ENCODE measurements at places on chromosomes 6 and 20.

GRCh38 chr6:55399351-55399750 is 72.1 kb downstream of the GFRAL start:
- no peak for DNase-seq

DNA sequence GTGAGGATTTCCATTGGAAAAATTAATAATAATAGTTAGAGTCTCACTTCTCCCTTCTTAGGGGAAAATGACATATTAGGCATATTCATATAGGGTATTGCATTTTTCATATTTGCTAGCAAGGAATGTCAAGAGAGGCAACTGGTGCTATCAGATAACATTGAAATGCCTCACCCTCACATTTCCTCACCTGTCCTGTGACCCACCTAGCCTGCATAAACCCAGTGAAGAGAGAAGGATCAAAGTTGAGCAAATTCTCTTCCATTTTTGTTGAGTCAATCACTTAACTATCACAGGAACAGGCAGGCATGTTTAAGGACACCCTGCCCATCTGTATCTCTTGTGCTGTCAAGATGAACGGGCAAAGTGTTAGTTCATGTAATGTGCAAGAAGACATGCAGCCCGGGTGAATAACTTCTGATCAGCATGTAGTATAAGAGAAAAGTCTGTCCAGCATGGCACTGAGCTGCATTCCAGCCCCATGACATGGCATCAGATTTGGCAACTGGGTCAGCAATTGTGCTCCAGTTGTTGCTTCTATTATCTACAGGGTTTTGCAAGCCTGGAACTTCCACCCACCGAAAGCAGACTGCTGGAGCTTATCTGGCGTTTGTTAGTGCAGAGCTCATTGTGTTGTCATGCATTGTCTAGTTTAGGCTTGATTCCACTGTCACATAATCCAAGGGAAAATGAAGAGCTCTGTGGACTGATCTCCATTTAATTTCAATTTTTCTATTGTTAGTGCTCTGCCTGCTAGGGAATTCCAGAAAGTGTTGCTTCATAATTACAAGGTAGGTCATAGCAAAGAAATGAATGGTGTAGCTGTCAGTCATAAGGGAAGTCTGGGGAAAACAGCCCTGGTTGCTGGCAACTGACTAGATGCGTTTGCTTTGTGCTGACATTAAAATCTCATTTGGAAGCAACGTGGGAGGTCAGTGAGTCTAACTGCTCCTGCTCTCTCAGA is 138.4 kb upstream of the TNFAIP3 start:
- DNase-seq: peak; percentile 53

DNA sequence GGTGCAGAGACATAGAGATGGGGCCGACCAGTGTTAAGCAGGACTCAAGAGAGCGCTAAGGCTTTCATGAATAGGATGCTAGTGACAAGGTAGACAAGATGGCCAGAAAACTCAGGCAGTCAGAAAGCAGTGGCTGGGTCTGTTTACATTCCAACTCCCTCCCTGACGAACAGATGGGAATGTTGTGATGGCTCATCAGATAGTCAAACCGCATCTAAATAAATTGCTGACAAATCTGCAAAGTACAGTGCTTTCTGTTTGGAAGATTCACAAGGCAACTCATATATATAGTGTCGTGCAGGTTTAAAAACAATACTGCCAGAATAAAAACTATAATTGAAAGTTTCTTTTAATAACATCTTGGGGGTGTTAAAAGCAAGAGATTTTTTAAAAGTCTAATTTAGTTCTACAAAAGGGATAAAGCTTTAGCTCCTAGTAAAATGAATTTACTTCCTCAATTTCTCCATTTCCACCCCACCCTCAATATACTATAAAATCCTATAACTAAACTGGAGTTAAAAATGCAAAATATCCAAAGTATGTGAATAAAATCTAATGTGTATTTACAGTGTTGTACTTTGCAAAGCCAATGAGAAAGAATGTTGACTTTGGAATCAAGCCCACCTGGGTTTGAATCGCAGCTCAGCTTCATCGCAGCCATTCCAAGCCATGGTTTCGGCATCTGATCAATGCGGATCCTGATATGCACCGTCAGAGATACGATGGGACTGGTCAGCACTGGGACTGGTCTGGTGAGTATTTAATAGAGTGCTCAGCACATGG is 247.3 kb upstream of the PDE10A start:
- DNase-seq: no peak

GRCh38 chr20:62485062-62485700 is 9.4 kb upstream of the GATA5 start:
- DNase-seq: peak; percentile 95

- peak; percentile 14 for DNase-seq
These were observed 72.6 kb upstream of the THBS2 start for GRCh38 chr6:169326067-169326799.

DNA sequence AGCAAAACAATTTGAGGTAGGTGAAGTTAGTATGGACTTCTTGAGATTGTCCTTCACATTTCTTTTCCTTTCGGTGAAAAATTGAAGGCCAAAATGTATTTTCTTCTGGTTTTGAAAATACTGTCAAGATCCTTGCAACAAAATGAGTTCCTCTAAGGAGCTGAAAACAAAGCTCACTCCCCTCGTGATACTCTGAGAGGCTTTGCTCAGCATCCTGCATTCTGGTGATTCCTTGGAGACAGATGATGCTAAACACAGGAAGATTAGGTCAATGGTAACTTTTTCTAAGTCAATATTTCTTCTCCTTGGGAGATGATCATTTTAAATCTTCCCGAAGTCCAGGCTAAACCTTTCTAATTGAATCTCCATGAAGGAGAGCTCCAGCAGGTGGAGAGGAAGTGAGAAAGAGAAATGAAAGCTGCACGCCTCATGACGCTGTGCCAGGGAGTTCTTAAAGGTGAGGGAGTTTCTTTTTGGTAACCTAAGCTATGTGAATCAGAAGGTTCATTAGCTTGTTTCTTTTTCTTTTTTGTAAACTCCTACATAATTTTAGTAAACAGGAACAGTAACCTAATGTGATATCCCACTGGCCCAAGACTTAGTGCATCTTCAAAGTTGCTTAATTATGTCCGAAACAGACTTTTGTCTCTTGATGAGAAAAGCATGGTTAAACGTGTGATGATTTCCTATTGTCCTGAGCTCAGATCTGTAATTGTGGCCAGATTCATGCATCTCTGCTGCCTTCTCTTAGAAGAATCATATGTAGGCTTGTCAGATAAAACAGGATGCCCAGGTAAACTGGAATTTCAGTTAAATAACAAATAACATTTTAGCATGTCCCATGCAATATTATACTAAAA is 15.0 kb downstream of the ESR1 start:
- DNase-seq: no peak

GRCh38 chr6:122077603-122078002 is 321.8 kb upstream of the HSF2 start:
- DNase-seq: no peak

DNA sequence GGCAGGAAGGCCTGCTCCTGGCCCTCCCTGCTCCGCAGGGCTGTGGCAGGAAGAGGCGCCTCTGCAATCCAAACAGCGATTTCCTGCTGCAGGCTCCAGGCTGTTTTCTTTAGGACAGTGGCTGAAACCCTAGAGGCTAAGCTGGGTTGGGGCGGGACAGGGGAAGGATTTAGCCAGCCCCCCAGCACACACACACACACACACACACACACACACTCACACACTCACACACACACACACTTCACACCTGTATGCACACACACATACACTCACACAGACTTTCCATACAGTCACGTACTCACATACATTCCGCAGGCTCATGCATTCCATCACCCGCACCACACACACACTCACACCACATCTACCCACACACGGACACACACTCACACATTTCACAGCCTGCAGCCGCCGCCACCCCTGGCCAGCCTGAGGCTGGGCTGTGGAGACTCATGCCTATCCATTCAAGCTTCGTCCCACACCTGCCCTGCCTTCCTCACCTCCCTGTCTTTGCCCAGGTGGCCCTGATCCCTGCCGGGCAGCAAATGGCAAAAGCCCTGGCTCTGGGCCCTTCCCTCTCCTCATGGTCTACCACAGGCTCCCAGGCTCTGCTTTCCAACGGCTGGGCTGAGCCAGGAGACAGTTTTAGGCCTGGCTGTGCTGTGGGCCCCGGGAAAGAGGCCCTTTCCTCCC is 17.9 kb downstream of the MDFI start:
- no peak for DNase-seq

- no peak for DNase-seq
These were observed 123.5 kb downstream of the TCP11 start for GRCh38 chr6:35017411-35018181.

- DNase-seq: no peak
These were observed 17.3 kb downstream of the DEK start for GRCh38 chr6:18247002-18247401.

DNA sequence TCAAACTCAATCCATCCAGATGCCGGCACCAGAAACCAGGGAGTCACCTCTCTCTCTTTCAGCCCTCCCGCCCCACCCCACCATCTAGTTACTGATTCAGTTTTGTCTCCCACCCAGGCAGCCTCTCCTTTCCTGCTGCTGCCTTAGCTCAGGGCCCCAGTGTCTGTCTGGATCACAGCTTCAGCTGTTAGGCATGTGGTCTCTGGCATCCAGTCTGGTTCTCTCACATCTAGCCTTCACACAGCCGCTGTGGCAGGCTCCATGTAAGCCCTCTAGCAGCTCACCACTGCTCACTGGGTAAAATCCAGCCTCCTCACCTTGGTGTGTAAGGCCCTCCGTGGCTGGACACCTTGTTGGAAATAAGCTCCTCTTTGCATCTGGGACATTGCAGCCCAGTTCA is 21.3 kb downstream of the AARS2 start:
- no peak for DNase-seq

- peak; percentile 27 for DNase-seq
These were observed 116.5 kb downstream of the TCP11 start for GRCh38 chr6:35024551-35025054.

GRCh38 chr6:18025596-18025995 is 38.2 kb upstream of the KIF13A start:
- no peak for DNase-seq

- DNase-seq: no peak
These were observed 600.0 kb downstream of the QKI start for GRCh38 chr6:164014346-164015087.

DNA sequence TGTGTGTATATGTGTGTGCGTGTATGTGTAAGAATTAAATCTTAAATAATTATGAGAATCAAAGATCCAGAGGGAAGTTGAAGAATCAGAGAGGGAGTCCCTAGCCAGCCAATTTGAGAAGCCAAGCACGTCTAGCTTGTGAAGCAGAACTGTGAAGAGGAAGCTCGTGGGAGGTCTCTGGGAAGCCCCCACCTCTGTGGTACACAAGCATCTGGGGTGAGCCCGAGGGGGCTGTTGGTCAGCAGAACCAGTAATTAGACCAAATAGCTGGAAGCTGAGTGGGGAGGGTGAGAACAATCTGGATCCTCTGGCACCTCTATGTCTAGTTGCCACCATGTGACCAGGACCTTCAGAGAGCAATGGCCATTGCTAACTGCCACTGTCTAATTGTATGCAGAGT is 310.0 kb upstream of the PRND start:
- no peak for DNase-seq

DNA sequence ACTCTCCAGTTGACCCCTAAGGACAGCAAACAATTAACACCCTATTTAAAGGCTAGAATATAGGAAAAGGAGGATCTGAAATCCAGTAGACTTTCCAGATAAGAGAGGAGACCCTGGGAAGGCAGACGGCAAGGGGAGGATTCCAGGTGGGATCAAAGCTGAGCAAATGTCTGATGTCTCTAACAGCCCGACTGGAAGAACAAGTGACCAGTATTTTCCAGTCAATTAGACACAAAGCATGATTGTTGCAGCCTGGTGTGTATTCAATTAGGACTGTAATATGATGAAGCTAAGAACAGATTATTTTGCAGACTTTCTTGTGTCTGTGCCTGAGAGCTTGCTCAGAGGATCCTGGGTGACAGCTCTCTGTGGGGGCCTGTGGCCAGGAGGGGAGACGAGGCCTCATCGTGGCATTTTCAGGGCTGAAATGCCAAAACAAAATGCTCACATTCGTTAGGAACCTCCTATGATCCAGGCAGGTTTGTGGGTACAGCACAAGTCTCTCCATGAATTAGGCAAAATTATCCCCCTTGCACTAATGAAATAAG is 471.8 kb upstream of the AGPAT4 start:
- DNase-seq: no peak

DNA sequence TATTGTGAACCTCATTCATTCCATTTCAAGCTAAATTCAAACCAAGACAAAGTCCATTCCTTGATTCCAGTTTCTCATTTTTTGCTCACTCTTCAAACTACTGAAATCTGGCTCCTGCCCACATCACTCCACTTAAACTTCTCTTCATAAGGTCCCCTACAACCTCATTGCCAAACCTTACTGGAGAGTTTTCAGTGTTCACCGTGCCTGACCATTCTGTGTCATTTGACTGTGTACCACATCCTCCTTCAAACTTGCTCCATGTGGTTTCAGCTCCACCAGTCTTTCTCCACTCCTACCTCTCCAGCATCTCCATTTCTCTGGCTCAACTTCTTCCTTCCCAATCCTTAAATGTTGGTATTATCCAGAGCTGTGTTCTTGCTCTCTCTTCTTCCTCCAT is 38.5 kb upstream of the TAB2 start:
- DNase-seq: no peak

- no peak for DNase-seq
These were observed 116.8 kb downstream of the CDC5L start for GRCh38 chr6:44504301-44504791.

- no peak for DNase-seq
These were observed 229.7 kb upstream of the PMEPA1 start for GRCh38 chr20:57939499-57939898.

- no peak for DNase-seq
These were observed 20.8 kb downstream of the TMEM14A start for GRCh38 chr6:52691718-52692117.

GRCh38 chr20:58900397-58900796 is 47.9 kb downstream of the GNAS start:
- DNase-seq: no peak

- no peak for DNase-seq
These were observed 39.7 kb downstream of the KCNQ2 start for GRCh38 chr20:63432577-63433325.

DNA sequence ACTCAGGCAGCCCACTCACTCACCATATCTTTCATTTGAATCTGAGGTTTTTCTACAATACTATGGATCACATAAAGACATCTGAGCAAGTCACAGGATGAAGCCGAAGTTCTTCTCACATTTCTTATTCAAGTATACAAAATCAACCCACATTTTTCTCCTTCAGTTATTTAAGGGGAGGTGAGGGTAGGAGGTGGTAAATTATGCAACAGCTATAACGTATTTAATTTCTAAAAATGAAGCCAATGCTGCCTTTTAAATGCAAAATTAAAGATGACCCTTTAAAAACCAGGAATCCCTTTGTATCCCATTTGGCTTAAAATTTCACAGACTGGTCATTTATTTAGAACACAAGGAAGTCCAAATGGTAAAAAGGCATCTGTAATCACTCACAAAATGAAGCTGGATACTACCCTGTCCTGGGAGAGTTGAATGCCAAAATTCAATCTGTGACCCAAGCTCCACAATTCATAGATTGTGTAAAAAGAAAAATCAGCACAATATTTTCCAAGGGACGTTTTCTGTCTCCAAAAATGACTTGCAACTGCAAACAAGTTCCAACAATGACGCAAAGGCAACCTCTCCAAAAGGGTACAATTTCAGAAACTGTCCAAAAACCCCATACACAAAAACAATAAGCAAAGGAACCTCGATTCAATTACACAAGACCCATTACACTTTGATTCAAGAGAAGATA is 48.8 kb downstream of the EPB41L2 start:
- DNase-seq: no peak
